Epithelial cell of proximal tubule (primary cell): ENCODE measurements at places on chromosomes 12 and 14. TPM values are rescaled to one million over a fixed set of nuclear protein-coding genes. Genes with fewer than 3 reads are reported as not detected.

The CEP170B gene
- total RNA-seq = 28.9 and 30.9 TPM in 2 replicates

The PRH2 gene
- total RNA-seq = not detected in 2 replicates

The B3GNT4 gene
- 0.58 and 1.4 TPM in 2 replicates for total RNA-seq

DNA sequence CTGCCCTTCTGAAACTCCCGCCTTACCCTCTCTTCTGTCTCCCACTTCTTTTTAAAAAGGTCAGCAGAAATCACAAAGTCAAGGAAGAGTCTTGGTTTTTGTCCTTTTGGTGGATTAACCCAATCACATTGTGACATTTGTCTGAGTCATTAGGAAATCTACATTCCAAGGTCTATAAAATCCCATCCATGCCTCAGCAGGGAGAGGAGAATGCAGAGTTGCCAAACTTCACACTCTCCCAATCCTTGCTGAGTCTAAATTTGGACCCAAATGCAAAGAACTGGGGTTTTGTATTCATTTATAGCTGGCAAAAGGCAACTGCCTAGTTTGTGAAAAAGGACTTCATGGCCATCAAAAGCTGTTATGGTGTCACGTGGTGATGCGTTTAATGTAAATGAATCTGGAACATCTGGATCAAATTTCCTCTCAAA is 67.9 kb downstream of the TMEM30B start:
- no peak for DNase-seq

GRCh38 chr14:73173092-73173735 is 36.9 kb downstream of the PSEN1 start:
- DNase-seq = no peak

DNA sequence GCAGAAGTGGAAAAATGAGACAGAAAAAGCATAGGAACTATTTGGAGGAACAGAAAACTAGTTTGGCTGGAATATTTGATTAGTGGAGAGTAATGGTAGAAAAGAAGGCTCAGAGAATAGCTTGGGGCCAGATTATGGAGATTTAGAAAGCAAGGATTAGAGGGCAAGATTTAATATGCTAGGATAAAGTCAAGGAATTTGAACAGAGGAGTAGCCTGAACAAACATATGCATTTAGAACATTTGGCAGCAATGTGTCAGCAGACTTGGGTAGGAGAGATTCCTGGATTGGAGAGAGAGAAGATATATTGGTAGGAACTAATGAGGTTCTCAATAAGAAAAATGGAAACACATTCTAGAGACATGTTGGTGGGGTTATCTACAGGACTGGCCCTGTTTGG is 229.2 kb upstream of the PKP2 start:
- DNase-seq = no peak

DNA sequence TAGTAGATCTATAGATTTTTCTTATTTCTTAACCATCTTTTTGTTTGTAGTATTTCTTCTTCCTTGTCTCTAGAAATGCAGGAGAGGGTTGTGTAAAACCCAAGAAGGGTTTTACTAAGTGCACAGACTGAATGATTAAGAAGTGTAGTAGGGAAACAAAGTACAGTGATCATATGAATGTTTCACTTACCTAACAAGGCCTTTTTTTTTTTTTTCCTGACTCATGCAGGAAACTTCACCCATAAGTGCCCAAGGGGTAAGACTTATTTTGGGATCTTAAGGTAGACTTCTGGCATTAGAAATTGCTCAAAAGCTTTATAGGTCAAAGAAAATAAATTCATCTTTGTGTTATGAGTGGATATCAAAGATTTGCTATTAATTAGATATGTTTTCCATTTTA is 10.2 kb downstream of the SCN8A start:
- DNase-seq = no peak

DNA sequence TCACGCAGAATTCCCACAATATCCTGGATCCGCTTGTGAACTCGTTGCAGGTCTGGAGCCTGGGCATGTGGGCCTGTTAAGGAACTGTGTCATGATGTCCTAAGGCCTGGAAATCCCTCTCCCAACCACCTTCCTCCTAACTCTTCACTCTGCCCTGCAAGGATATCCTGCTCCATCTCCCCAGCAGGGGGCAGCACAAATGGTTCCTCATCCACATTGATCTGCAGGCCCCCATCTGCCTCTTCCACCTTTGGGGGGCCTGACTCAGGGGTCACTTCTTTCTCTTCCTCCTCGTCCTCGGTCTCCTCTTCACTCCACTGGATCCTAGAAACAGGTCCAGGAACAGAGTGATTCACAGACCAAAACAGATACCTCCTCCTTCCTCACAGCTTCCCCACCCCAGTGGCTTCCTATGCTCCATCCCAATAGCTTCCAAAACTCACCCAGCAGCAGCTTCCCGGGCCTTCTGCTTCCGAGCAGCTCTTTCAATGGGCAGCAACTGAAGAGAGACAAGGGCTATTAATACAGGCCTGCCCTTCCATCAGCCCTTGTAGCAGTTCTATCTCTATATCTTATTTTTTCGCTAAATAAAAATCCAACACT is 4.5 kb downstream of the NOP2 start:
- DNase-seq = no peak

DNA sequence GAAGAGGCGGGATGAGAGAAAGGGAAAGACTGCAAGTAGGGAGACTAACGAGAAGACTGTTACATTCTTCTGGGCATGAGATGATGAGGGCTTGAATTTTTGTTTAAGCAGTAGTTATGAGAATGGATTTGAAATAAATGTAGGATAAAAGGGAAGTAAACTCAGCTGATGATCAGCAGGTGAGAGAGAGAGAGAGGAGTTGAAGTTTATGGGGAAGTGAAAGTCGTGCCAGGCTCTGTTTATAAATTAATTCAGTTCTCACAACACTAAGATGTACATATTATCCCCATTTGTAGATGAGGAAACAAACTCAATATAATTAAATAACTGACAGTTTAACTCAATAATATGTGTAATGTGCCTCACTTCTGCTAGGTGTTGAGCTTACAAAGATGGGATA is 170.0 kb upstream of the RMST start:
- no peak for DNase-seq

DNA sequence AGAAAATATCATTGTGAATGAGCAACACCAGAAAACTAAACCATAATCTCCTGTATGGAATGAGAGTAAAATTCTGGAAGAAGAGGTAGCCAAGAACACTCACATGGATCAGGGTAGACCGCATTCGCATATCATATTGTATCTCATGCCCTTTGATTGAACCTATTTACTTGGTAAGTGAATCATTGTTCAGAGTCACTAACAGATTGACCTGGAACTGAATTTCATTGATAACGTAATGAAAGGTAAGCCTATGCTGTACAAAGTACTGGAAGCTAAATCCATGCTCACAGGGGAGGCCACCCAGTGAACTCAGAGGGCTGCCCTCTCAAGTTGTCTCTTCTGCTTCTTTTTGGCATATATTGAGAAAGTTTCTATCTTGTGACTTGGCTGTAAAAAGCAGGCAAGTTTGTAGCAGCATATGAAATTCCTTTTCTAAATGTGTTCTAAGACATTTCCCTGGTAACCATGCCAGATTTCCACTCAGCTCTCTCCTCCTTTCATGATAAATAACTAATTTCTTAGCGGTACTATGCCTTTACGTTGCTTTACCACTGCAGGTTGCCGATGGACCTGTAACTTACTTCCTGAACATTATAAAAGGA is 91.4 kb downstream of the PLCZ1 start:
- no peak for DNase-seq

DNA sequence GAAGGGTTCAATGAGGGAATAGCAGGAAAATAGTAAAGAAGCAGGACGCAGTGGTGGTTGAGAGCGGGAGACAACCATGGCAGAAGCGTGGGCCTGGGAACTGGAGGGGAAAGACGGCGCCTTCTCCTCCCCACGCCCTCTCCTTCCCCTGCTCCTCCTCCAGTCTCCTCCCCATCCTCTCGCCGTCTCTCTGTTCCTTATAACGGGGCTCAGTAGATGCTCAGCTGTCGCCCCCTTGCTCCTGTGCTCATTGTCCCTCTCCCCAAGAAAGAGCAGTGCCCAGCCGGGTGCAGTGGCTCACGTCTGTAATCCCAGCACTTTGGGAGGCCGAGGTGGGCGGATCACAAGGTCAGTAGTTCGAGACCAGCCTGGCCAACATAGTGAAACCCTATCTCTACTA is 142.0 kb downstream of the BCL11B start:
- DNase-seq = no peak
